ENCODE measurements at places on chromosomes 6 and 20. TPM values are rescaled to one million over a fixed set of nuclear protein-coding genes. Genes with fewer than 3 reads are reported as not detected.
A peak's percentile ranks its signal among the peaks of the same experiment; 100 is the strongest.

GRCh38 chr6:124557873-124558272, 404.4 kb upstream of the RNF217 start:
- DNase-seq = no peak

- DNase-seq = no peak
Measured at GRCh38 chr6:90214966-90215365, 81.7 kb downstream of the BACH2 start.

XKR7 gene
- total RNA-seq = 0.09 TPM

- no peak for DNase-seq
Measured at GRCh38 chr20:54848984-54849538, 373.7 kb downstream of the DOK5 start.

DNA sequence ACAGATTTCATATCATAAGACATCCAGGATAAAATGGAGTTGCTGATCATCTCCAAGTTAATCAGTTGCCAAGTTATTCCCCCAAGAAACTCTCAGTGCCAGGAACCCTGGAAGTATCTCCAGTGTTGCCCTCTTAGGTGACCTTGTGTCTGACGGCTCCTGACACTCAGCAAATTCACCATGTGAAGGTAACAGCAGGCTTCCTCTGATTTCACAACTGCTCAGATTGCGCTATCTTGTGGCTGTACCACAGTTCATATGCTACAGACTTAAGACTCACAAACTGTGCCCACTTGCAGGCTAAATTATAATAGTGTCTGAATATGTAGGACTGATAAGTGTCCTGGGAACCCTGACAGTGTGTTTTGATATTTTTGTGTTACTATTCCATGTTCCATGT, 186.6 kb upstream of the OPRM1 start:
- no peak for DNase-seq

DNA sequence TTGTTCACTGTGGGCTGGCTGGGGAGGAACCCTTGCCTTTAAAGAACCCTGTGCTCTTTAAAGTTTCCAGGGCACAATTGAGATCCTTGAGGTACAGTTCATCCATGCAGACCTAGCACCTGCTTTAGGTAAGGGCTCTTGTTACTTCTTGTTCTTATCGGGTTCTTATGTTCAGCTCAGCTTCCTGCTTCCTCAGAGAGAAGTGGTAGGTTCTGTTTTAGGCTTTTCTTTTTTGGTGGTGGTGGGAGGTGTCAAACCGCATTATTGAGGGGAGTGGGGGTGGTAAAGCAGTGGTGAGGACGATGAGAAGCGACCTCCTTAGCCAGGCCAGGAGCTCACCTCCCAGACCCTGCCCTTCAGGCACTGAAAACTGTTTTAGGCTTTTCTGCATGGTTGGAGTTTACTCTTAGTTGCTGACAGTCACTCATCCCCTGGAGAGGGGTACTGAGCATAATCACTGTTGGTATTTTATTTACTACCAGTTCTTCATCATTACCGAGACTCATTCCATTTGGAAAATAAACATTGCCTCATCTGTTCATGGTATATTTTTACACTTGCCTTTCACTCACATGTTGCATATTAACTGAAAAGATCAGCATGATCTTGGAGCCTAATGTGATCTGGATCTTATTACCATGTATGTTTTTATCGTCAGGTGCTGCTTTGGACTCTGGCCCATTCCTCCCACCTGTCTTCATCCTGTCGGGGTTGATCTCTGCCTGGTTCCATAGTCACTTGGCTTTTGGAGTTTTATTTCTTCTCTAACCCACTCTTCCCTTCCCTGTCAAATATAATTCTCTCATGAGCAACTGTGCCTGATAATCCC, 35.4 kb downstream of the SLC16A10 start:
- DNase-seq = no peak

DNA sequence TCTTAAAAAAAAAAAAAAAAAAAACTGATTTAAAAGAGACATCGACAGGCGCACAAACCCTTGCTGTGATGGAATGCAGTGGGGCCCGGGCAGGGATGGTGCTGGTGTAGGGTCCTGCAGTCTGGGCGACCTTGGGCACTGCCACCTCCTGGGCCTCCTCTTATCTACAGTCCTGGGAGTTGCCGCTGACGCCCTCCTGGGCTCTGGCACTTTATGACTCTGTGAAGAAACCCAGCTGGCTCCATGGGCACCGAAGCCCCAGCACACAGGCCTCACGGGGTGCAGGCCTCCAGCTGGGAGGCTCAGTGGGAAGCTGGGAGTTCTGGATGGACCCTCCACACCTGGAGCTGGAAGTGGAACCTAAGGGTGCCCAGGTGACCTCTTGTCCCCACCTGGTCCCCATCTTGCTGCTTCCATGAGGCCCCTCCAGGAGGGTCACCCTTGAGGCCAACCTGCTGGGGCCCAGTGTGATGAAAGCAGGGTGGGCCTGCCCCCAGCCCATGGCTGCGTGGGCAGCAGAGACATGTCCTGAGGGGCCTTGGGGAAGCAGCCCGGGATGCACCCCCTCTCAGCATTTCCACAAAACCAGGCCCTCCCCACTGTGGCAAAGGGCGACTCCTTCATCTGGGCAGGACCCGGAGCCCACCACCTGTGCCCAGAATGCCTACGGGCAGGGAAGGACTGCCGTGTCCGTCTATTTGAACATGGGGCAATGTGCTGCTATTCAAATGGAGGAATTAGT, 104.9 kb downstream of the ASXL1 start:
- no peak for DNase-seq

FAM184A gene
- total RNA-seq = 15.4 TPM

SLC35B3 gene
- 16.9 TPM for total RNA-seq

GRCh38 chr6:143632894-143633293, 44.9 kb upstream of the PHACTR2 start:
- no peak for DNase-seq

GRCh38 chr6:158630938-158631616, 13.5 kb downstream of the DYNLT1 start:
- DNase-seq = peak; percentile 71

DNA sequence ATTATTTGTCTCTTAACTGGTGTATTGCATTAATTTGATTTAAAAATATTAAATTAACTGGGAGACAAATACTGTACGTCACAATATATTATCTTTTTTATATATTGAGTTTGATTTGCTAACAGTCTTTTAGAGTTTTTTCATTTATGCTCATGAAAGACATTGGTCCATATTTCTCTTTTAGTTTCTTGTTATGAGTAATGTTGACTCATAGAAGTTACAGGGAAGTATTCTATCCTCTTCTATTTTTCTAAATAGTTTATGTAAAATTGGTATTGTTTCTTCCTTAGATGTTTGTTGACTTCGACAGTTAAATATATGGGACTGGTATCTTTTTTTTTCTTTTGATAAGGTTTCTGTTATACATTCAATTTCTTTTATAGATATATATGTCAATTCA, 1115.6 kb upstream of the CITED2 start:
- no peak for DNase-seq

DNA sequence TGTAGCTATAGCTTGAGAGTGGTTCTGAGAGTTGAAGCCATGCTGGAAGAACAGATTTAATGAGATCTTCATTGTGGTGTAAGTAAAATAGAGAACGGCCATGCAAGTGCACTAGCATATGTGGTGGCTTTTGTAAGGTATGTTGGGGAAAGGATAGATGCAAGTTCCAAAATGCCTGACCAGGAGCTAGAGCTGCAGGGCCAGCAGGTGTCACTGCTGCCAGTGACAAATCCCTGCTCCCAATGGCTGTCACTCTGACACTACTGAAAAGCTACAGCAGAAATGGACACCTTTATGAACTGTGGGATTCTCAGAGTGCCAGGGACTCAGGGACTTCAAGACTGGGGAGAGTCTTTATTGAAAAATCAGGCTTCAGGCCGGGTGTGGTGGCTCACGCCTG, 23.1 kb upstream of the VIP start:
- no peak for DNase-seq

DNA sequence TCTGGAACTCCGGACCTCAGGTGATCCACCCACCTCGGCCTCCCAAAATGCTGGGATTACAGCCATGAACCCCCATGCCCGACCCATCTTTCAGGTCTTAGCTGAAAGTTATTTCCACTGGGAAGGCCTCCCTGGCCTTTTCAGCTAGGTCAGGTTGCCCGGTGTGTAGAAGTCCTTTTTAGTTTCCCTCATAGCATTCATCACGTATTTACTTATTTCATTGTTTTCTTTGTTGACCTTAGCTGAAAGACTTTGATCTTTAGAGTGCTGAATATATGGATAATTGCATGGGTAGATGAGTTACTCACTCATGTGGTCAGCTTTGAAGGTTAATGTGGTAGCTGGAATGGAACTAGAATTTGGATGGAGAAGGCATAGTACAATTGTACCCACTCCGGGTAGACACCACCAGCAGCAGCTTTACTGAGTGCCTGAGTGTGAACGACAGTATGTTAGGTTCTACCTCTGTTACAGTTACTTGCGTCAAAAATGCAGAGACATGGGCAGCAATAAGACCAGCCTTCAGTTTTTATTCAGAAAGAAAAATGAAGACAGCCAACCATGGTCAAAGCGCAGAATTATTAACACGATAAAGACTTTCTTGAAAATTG, 9.1 kb downstream of the KIZ start:
- no peak for DNase-seq

LINC00237 gene
- not detected for total RNA-seq

DNA sequence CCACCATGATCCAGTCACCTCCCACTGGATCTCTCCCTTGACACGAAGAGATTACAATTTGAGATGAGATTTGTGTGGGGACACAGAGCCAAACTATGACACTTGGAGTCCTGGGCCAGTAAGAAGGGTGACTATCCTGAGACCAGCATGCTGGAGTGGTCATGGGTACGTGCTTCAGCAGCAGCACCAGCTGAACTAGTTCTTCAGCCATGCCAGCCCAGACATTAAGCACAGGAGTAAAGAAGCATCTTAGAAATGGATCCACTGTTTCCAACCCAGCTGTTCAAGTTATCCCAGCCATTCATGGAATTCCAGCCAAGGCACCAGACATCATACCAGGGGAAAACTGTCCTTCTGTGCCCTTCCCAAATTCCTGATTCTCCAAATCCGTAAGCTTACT, 370.0 kb downstream of the MAFB start:
- DNase-seq = no peak

DNA sequence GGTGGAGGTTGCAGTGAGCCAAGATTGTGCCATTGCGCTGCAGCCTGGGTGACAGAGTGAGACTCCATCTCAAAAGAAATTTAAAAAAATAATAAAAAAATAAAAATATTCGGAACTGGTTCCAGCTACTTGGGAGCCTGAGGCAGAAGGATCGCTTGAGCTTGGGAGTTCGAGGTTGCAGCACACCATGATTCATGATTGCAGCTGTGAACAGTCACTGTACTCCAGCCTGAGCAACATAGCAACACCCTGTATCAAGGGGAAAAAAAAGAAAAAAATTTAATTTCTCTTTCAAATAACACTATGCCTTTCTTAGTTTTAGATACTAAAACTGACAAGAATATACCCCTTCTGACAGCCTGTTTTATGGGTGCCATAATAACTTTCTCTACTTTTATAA, 10.5 kb downstream of the KDM1B start:
- no peak for DNase-seq

CST2 gene
- total RNA-seq = not detected

DNA sequence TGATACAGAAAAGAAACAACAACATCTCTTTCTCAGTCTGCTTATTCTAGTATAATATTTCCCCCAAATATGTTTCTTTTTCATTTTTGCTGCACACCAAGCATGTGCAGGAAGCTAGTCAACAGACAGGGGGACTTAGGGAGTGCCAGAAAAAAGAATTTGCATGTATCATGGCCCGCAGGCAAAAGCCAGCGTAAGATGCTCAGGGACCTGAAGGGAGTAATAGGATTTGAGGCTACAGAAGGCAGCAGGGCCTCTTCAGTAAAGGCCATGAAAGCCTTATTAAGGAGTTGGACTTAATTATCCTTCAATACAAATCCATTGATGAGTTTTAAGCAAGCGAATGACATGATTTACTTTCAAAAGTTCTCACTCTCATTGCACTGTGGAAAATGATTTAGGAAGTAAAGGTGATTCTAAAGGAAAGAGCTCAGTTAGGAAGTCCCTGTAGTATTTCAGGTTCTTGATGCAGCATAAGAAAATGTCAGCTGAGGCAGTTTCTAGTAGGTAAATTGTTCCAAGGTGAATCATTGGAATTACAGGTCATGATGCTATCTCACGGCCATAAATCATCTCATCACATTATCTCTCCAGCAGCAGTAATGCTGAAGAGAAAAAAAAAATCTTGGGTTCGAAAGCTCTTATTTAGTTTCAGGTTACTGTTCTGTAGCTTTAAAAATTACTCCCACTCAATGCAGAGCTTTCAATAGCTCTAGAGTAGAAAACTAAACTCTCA, 94.8 kb downstream of the PTCHD4 start:
- DNase-seq = no peak

GRCh38 chr20:5825130-5825719, 75.0 kb downstream of the SHLD1 start:
- DNase-seq = no peak

GRCh38 chr6:47207261-47207660, 102.4 kb downstream of the TNFRSF21 start:
- DNase-seq = no peak

GRCh38 chr6:170166511-170167122, 124.3 kb downstream of the DLL1 start:
- peak; percentile 64 for DNase-seq

DNA sequence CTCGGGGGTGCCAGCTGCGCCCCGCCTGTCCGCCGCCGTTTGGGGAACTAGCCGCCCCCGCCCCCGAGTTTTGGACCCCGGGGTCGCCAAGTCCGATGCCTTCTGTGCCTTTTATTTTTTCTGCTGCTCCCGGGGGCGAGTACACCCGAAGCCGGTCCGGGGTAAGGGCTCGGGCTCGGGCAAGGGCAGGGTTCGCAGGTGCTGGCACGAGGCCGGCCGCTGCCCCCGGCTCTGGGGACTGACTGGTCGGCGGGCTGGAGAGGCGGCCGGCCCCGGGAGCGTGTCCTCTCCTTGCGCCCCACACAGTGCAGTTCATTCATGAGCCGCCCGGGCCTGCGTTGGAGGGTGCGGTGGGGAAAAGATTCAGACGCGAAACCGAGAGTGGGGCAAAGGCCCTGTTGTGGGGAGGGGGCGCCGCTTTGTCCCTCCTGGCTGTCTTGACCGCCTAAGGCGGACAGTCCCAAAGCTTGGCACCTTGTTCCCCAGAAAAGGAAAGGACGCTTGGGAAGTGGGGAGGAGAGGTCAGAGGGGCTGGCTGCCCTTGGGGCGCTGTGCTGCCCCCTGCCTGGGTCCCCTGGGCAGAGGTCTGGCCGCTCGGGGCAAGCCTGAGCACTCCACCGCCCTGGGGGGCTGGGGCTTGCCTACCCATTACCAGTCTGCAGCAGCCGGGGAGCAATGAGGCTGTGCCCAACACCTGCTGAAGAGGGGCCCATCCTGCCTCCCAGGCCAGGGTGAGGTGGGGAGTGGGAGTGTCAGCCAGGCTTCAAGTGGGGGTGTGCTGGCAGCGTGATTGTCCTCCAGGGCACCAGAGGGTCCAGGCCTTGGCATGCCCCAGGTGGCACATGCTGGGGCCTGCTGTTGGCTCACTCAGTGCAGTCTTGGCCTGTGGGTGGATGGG, 915 bp downstream of the TMEM63B start:
- DNase-seq = peak; percentile 76

ZNF341 gene
- 4.8 TPM for total RNA-seq

DNA sequence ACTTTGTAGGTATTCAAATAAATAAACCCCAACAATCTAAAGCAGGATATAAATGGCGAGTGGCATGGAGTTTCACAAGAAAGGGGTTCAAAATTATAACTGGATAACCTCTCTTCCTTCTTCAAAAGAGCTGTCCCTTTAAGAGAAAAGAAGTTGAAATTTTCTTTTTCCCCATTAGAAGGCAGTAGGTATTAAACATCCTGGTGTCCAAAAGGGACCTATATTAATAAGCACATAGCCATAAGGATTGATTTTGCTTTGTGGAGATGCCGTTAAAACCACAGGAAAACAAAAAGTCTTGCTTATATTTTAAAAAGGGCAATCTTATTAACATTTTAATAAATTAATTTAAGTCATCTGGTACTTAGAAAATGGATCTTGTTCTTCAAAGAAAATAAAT, 76.5 kb downstream of the LYRM4 start:
- no peak for DNase-seq

All from upper lobe of right lung (tissue), 1 donor.